ENCODE measurements at places on chromosomes 1 and 21.

GRCh38 chr1:47507881-47508701, 70.2 kb downstream of the FOXD2 start:
- DNase-seq = no peak

DNA sequence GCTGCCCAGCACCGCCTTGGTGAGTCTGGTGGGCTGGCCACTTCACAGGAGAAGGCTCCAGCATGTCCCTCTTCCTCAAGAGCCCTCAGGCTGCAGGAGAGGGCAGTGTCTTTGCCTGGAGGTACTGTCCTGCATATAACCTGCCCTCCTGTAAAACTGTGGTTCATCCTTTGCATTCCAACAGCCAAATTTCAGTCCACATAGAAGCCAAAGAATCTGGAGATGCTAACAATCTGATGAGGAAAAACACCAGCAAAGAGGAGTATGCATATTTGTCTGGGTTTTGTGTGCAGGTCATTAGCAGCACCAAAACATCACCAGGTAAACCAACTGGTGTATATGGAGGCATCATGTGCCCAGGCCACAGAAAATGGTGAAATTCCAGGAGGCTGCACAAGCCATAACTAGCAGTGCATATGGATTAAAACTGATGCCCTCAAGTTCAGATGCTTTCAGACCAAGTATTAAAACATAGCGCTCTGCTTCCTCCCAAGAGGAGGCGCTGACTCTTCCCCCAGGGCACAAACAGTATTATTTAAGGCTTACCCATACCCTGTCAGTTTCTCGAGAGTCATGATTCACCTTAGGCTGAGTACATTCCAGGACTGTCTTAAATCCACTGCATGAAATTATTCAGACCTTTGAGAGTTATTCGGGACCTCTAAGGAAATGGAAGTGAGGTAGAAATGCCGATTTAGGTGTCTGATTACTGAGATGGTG, 150.5 kb upstream of the COA6 start:
- DNase-seq = no peak

DNA sequence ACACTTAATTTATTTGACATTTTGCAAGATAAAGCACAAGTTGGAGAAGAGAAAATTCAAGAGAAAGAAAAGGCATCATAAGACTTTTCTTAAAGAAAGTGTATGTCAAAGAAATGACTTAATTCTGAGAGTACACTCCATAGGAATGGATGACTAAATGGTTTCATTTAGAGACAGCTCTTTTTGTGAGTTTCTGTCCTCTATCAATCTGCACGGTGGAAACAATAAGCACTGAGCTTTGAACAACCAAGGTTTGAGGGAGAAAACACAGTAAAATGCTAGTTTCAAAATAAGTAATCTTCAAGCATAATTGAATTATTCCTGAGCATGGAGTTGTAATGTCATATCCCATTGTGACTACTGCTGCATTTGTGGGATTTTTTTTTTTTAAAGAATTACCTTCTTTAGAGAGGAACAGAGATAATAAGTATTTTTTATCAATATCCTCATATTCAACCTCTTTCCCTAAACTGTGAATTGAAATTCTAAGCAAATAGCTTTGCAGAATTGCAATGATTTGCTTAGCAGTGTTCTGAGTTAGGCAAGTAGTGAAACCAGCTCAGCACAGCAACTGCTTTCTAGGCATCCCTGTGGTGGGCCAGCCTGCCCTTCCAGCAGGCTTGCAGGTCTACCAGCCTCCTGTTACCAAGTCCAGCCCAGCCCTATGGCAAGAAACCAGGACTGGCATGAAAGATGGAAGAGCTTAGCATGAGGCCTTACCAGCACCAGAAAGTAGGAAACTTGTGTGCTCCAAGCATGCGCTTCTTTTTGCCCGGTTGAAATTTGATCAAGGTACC, 38.2 kb downstream of the KCNJ6 start:
- DNase-seq = no peak

- DNase-seq = no peak
Observed at GRCh38 chr1:199170711-199171110, 531.9 kb downstream of the PTPRC start.

DNA sequence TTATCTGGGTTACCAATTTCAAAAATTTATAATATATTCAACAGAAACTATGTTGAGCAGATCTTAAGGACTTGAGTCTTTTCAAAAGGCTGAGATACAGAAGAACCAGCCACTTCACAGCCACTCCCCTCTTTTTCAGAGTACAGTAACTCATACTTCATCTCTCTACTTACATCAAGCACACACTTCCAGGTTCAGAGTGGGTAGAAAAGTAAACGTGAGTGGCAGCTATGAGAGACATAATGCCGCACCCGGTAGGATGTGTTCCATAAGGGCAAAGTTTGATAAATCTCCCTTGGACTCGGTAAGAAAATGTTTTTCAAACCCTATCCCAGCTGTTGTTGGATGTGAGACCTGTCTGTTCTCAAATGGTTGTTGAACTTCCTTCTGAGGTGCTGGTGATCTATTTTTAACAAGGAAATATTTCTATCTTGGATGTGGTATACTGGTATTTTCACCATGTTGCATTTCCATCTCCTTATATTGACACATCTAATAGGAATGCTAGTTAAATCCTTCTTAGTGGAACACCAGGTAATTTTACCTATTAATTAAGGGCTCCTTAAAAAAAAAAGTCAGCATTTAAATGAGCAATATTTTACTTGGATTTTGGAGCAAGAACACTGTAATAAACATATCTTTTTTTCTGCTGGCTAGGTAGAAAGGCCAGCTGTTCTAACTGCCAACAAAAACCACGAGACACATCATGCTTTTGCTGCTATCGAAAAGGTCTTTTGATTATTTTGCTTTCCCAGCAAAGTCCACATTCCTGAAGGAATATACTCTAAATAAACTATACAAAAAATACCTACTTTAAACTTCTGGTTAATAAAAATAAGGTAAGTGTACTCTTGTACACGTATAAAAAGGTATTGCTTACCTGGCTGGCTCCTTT, 28.2 kb downstream of the CNN3 start:
- no peak for DNase-seq

DNA sequence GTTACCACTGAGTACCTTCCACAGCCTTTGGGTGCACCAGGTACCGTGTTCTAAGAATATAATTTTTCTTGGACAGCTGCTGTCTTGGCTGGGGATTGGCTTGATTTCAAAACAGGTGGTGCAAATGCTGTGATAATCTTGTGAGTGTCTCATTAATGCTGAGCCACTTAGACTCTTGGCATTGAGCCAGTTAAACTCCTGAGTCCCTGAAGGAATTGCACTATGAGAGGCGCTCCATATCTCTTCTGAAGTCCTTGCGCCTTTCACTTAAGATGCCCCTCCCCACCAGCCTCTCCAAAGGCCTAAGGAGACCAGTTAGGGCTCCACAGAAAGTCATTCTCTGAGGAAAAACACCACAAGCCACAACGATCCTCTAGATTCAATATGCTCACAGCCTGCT, 51.0 kb downstream of the BACH1 start:
- no peak for DNase-seq

DNA sequence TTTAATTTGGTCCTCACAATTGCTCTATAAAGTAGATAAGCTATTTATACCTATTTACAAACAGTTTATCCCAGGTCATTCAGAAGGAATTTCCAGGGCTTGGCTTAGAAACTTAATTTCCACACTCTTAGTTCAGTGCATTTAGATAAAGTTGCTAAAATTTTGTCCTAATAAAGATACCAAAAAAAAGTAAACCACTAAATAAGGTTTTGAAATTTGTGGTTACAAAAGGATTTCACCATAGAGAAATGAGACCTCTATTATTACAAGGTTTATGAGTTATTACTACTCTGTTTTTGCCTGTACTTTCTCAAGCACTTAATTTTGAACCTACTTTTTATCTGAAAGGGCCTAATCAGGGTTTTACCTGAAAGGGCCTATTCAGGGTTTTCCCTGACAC, 22.4 kb downstream of the PTPN22 start:
- no peak for DNase-seq

DNA sequence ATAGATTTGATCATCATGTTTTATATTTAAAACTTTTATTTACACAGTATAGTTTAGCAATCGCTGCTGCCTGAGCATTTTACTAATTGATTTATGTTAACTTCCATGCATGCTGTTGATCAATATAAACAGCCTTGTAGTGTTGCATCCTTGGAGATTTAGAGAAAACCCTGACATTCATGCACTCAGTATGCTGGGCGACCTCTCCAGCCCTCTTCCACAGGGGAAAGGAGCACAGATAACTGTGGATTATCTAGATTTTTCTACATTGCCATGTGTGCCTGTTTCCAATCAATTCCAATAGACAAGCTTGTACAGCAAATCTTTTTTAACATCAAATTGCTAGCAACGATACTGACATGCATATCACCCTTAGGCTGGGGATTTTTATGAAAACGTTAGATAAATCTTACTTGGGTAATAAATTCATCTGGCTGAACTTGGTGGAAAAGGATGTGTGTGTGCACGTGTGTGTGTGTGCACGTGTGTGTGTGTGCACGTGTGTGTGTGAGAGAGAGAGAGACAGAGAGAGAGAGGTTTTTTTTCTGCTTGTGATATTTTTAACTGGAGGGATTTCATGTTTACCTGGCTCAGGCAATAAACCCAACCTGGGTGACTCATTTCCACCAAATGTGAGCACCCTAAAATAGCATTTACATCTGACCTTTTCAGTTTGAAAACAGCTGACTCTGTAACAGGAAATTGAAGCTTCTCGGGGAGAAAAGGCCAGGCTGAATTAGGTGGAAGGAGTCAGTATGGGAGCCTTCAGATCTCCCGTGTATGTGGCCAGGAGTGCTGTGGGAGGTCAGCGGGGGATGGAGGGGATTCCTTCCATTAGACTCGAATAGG, 339.8 kb downstream of the PRDM2 start:
- DNase-seq = no peak

- DNase-seq = peak; percentile 68
Observed at GRCh38 chr1:212432661-212433576, at the start of gene NENF. NENF (plus strand) TSS chr1:212432920; CDS start chr1:212432944, 24 bp downstream.

DNA sequence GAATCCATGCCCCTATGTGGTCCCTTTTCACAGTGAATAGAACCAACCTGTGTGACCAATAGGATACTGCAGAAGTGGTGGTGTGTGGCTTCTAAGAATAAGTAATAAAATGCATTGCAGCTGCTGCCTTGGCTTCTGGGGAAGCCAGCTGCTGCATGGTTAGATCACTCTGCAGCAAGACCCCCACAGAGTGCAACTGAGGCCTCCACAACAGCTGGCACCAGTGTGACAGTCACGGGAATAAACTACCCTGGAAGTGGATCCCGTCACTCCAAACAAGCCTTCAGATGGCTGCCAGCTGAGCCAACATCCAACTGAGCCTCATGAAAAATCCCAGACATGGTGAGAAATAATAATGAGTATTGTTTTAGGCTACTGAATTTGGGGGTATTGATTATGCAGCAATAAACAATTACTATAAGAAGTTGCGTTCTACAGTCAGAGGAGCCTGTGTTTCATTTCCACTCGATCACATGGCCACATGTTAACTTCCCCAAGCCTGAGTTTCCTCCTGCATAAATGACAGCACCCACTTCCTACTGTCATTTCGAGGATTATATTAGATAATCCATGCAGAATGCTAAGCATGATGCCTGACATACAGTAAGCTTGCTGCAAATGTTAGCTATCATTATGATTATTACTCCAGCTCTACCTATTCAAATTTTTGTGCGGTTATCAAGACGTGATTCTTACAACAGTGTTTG, 20.8 kb upstream of the COG2 start:
- DNase-seq = no peak

- no peak for DNase-seq
Observed at GRCh38 chr1:21618561-21619374, 50.4 kb downstream of the RAP1GAP start.

DNA sequence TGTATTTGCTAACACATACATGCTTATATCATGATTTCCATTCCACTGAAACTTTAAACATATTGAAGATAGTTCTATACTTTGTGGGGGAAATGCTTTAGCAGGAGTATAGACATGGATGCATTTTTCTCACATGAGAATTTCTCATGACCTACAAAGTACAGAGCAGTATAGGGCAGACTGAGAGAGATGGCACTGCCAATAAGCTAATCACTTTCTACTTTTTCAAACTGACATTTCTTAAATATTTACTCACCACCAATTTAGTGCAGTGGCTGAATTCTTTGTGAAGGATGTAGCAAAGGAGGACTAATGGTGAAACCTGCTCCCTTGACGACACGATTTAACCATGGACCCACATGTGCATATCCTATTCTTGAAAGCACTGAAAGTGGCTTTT, 923.5 kb downstream of the ADGRL2 start:
- DNase-seq = no peak

DNA sequence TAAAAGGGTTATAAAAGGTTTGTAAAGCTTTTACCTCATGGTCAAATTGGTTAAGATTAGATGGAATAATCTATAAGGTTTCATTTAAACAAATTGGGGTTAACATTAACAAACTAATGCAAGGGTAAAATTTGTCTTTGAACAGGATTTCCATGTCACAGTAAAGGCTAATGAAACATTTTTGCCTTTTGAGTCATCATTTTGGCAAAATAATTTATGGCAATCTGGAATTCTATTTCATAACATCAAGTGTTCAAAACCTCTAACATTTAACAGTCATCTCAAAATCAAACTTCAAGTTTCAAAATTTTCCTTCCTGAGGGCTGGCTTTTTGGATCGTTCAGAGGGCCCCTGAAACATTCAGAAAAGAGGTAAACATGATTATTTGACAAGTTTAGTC, 6.6 kb upstream of the CD46 start:
- no peak for DNase-seq
